ENCODE measurements at places on chromosomes 1 and 21.

- DNase-seq = peak; percentile 23
Measured at GRCh38 chr1:5513846-5514526, 478.2 kb downstream of the NPHP4 start.

DNA sequence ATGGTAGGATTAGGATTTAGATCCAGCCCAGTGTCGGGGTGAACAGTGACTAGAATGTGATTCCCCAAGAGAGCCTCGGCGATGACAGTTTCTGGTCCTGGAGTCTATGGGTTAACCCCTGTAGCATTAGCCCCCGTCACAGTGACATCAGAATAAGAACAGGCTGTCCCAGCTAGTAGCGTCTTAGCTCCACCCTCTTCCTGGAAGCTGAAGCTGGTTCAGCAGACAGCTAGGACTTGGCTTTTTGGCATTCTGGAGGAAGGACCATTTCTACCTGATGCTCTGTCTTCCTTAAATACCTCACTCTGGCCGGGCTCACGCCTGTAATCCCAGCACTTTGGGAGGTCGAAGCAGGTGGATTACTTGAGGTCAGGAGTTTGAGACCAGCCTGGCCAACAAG is 5.0 kb downstream of the NDUFS2 start:
- DNase-seq = no peak

DNA sequence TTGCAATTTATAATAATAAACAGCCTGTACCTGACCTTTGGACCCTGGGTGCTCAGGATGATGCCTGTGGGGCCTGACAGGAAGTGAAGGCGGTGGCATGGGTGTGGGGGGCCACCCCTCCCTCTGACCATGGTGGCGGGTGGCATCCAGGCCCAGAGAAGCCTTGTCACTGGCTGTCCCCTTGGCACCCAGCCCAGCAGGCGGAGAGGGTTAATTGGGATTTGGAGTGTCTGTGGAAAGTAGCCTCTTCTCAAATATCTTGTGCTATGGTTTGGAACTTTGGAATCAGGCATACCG is 20.5 kb downstream of the SOX13 start:
- no peak for DNase-seq

DNA sequence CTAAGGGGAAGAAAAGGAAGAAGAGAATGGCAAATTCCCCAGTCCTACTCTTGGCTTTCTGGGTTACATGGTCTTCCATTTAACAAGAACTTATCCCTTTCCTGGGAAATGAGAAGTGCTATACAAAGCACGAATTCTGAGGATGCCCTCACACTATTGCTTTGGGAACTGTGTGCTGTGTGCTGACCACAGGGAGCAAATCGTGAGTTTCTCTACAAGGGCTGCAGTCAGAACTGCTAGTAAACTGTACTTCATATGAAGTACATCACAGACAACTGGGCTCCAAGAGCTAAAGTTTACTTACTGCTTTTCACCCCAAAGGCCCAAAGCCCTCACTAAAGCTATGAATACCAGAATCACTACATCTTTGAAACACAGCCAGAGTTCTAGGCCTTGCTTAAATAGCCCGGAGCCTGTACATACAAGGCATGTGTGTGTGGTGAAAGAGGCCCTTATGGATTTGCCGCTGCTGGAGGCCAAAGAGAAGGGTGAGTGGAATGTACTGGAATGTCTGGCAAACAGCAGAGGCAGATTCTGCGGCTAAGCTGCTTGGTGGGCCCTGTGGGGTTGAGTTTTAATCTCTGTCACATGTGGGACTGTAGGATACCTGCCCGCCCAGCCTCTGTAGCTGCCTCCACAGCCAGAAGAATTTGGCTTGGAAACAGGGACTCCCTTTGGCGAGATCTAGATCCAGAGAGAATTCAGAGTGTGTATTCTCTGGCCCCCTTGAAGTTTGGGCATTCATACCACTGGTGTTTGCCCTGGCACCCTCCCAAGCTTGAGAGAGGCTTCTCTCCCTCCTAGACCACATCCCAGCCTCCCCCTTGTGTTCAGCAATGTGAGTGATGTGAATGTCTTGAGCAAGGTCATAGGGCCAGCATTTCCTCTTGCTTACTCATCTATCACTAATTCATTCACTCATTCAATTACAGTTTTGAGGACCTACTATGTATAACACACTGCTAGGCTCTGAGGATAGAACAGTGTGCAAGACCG is 21.9 kb upstream of the TRIM67 start:
- no peak for DNase-seq

GRCh38 chr1:117612517-117613248 is 6.8 kb downstream of the TENT5C start:
- DNase-seq = peak; percentile 19

GRCh38 chr1:155673003-155673402 is 15.6 kb downstream of the YY1AP1 start:
- no peak for DNase-seq

DNA sequence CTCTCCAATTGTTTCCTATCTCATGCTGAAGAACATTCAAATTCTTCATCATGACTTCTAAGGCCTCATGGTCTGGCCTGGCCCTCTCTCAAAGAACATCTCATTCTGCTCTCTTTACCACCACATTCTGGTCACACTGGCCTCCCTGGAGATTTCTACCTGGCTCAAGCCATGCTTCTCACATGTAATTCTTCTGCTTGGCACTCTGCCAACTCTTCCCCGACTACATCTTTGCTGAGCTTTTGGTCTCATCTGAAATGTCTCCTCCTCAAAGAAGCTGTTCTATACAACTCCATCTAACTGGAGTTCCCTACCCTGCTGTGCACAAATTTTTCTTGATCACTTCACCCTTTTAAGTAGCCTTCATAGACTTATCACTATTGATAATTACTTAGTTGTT is 1.4 kb upstream of the TBX19 start:
- DNase-seq = no peak

- no peak for DNase-seq
Measured at GRCh38 chr21:15183813-15184257, 119.0 kb upstream of the NRIP1 start.

DNA sequence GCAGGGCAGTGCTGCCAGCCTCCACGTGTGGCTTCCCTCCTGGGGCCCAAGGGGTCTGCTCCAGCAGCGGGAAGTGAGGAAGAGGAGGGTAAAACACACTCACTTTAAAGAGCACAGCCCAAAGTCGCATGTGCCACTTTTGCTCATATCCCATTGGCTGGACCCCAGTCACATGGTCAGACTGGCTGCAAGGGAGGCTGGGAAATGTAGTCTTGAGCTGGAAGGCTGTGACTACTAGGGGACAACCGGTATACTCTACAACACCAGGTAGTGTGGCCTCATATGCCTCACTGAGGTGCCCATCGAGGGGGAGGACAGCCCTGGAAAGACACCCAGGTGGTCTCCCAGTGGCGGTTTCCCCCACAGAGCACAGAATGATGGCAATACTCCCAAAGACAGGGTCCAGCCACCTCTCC is 45.2 kb downstream of the CAMK2N1 start:
- peak; percentile 61 for DNase-seq

DNA sequence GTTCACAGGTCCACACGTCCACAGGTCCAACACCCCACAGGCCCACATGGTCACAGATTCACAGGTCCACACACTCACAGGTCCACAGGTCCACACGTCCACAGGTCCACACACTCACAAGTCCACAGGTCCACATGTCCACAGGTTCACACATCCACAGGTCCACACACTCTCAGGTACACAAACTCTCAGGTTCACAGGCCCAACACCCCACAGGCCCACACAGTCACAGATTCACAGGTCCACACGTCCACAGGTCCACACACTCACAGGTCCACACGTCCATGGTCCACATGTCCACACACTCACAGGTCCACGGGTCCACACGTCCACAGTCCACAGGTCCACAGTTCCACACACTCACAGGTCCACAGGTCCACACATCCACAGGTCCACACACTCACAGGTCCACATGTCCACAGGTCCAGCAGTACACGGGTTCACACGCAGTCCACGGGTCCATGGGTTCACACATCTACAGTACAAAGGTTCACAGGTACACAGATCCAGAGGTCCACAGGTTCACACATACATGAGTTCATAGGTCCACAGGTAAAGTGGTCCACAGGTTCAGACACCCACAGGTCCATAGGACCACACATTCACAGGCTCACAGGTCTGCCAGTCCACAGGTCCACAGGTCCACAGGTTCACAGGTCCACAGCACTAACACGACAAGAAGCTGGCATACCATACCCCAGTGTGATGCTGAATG is 39.3 kb upstream of the COL6A2 start:
- no peak for DNase-seq

DNA sequence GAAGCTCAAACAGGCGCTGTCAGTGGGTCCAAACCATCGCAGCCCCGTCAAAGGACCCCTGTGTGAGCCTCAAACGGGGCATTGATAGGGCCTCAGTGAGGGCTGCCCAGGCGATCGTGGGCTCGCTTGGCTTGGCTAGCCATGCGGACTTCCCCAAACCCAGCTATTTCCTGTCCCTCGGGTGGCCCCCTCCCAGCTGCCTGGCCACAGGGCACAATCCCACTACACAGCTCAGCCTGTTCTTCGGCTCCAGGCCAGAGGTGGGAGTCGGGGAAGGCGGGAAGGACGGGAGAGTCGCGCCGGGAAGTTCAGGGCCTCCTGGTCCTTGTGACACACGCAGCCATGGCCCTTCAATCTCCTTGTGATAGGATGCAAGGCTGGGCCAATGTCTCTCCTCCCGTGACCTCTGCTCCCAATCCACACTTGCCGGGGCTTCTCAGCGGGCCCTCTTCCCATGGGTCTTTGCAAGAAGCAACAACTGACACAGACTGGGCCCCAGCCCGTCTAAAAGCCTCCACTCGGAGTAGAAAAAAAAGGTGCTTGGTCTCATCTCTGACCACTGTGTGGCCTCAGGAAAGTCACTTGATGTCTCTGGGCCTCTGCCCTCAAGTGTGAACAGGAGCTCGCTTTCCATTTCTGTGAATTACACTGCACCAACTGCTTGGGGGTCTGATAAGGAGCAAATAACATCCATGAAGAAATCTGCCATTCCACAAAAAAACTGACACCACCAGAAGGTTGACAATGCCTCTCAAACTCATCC is 7.1 kb upstream of the MATN1 start:
- no peak for DNase-seq

- DNase-seq = no peak
Measured at GRCh38 chr1:153346077-153346723, 2.4 kb downstream of the PGLYRP4 start.

DNA sequence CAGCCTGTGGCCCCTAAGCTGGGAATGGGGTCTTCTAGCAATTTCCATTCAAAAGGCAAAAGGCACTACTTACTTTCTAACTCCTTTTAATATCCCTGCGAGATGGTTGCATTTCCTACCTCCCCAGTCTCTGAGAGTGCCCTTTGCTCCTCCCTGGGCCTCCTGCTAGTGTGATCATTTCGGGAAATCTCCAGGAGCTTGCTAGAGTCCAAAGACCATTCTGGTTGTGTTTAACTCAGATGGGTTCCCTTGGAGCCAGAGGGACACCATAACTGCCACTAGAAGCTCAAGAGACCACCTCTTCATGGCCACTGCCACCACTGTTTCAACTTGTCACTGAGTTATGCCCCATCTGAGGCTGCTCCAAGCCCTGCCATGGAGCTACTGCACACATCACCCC is 34.4 kb upstream of the CYP4B1 start:
- DNase-seq = no peak

GRCh38 chr1:40281853-40282252 is 23.8 kb downstream of the ZMPSTE24 start:
- DNase-seq = no peak

GRCh38 chr1:118949315-118949714 is 38.8 kb downstream of the TBX15 start:
- no peak for DNase-seq

- no peak for DNase-seq
Measured at GRCh38 chr1:222801067-222801466, 13.8 kb upstream of the DISP1 start.

- no peak for DNase-seq
Measured at GRCh38 chr1:81775510-81775909, 25.2 kb upstream of the ADGRL2 start.

- no peak for DNase-seq
Measured at GRCh38 chr1:234609691-234610042, 311 bp downstream of the IRF2BP2 start.

- DNase-seq = no peak
Measured at GRCh38 chr1:31101147-31101502, 35.6 kb upstream of the PUM1 start.

DNA sequence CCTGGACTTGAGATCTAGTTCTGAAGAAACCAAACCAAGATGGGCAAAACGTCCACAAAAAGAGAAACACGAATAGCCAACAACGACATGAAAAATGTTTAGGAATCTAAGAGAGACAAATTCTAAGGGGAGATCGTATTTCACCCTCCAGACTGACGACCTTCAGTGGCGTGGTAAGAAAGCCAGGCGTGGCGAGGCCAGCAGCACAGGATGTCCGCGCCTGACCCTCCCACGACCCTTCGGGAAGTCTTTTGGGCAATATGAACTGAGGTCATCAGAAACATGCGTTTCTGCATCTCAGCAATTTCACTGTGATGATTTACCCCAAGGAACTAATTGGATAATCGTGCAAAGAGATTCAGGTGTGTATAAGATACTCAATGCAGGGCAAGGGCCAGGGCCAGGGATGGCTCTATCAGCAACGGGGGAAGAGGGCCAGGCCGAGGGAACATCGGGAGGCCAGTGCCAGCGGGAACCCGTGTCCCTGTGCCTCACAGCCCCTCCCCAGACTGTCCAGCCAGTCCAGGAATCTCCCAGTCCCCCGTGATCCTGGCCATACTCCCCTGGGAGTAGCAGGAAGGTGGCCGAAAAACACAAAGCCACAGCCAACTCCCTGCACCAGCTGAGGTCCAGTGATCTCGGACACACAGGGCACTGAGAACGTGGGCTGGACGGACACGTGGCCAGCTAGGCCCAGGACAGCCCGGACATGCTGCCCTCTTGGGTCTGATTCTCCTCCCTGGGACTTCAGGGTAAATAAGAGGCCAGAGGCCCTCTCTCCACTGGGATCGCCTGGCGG is 53.6 kb upstream of the ADARB1 start:
- DNase-seq = no peak

DNA sequence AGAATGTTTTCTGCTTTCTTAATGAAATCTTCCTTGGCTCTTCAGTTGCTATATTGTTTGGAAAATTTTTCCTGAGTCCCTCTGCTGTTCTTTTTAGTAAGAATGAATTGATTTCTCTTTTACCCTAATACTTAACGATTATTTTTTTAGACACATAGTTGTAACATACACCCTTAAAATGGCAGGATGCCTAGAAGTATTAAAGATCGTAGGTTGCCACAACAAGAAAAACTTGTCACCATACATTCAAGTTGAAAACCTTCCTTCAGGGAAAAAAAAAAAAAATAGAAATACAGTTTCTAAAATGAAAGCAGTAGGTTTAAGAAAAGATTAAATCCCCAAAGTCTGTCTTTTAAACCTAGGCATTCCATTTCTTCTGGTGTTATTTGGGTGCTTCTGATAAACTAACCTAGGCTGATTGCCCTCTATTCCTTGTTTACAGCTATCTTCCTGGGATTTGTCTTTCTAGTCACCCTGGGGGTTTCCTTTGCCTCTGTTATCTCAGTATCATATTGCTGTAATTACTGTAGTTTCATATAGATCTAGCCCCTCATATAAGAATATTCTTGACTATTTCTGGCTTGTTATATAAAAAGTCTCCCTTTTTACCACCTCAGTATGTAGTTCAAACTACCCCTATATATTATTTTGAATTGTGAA is 16.8 kb downstream of the SUCO start:
- no peak for DNase-seq

All from A673 (cell line).